ENCODE measurements at places on chromosomes 2 and 18.

DNA sequence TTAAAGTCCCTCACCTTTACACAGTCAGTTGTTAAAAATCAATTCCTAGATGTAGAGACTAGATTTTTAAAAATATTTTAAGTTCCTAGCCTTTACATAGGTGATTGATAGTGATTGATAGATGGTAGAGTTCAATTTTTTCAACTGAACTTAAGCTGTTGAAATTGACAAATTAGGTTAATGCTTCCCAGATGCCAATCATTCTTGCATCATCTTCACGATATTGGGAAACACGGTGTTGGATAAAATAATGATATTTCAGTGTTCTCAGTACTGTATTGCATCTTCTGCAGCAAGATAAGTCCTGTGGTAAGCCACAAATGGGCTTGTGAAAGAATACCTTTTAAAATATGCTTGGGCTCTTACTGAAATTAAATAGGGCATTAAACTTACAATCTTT, 667.6 kb downstream of the STK39 start:
- DNase-seq, result no peak

GRCh38 chr2:48315896-48316194, 214.1 kb upstream of the STON1 start:
- no peak for DNase-seq

DNA sequence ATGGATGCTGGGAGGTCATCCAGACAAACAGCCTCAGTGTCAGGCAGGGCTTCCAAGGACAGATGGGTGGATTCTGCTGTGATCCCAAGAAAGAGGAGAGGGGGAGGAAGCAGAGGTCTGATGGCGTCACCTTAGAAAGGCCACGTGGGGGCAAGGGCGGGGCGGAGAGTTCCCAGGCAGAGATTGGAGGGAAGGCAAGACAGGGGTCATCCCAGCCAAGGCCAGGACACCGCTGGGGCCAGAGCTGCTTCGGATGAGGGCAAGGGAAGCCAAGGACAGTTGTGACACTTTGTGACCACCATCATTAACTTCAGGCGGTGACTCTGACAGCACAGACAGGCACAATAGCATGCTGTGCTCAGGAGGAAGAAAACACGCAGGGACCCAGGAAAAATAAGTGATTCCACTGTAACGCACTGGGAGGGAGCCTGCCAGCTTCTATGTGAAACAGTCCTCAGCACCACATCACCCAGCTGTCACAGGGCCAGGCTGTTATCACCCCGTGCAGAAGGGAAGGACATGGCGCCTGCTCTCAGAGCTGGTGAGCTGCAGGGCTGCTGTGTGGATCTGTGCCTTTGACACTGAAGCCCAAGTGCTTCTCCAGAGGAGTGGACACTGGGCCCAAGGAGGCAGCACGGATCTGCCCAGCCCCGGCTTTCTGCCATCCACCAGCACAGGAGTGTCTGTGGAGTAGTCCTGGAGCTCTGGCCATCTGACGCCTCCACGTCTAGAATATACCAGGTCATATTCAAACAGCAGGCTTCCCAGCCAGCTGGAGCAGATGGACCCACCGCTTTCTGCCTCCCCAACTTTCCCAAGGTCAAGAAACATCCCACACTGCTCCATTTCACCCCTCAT, 204.1 kb downstream of the NDUFA10 start:
- no peak for DNase-seq

GRCh38 chr18:62486290-62486964, 36.4 kb upstream of the ZCCHC2 start:
- DNase-seq, result no peak

DNA sequence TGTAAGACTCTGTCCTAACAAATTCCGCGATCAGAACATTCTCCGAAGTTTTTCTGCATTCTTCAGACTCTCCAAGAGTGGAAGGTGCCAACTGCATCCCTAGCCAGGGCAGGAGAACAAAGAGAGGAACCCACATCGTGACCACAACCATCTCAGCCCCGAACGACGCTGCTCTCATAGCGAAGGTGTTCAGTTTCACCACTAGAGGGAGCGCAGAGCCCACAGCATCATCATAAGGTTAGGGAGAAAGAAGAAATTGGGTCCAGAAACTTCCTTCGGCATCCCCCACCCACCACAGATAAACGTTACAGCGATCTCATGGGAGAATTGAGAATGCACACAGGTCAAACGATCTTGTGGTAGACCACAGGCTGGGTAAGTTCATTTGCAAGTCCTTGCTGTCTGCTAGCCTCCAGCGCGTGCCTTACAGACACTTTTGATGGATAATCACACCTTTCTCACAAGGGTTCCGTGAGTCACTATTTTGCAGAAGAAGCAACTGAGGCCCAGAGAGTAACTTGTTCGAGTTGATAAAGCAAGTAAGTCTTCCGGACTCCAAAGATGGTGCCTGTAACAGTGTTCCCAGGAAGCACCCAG, 53.7 kb upstream of the ARL4C start:
- no peak for DNase-seq

GRCh38 chr2:215722986-215723630, 287.2 kb upstream of the FN1 start:
- DNase-seq, result no peak

DNA sequence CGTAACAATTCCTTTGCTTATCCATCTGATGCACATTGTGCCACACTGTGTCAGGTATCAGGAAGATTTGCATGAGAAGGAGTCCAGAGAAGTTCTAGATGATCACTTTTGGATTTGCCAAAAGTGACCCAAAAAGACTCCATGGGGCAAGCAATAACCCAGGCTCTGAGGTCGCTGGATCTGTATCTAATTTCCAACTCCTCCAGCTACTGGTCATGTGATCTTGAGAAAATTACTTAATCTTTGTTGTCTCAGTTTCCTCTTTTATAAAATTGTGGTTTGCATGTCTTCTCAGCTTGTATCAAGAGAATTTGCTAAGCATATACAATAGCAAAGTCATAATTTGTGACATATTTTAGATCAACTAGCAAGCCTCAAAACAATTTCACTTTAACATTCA, 61.3 kb upstream of the ITGA4 start:
- DNase-seq, result no peak

DNA sequence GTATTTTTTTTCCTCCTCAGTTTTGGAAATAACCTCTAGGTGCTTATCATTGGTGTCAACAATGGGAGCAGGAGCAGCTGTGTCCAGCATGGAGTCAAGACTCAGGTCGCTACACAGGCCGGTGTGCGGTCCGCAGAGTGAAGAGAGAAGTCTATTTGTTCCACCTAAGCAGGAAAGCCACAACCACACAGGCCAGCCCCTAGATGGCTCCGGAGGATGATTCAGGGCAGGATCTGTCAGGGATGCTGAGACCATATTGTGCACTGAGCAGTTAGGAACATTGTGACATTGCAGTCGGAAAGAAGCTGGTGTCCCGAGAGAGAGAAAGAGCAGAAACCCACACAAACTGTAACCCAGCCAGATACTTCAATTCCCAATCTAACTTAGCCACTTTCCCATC, 136.9 kb downstream of the GAREM1 start:
- no peak for DNase-seq

DNA sequence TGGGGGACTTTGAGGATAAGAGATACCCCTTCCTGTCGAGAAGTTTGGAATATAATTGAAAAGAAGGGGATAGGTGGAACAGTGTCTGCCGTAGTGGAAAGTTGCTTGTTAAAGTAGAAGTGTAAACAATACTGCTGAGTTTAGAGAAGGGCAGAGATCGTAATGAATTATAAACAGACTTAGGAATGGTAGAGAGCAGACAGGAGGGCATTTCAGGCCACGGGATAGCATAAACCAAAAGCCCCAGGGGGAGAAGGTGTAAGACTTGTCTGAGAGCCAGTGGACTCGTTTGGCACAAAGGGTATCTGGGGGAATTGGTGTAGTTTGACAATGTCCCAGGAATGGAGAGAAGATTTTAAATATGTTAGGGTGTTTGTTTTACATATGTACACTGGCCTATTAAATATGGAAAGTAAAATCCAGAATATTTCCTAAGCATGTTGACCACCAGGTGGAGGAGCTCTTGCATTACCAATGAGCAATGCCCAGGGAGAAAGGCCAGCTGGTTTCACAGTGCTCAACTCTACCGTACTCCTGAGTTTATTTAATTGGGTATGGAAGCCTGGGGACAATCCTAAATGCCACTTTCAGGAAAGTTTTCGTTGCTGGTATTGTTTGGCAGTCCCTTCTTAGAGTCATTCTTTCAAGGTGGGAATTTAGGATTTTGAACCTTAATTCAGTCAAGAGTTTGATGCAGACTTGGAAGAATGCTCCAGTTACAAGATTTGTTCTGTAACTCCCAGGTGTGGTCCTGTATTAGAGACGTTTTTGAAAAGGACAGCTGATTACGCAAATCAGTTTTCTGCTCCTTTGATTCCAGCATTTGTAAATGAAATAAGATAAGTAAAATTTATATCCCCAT, 7.5 kb downstream of the COPS8 start:
- no peak for DNase-seq

GRCh38 chr2:54810246-54810645, 86.8 kb downstream of the EML6 start:
- DNase-seq, result no peak

GRCh38 chr2:67283641-67284040, 113.5 kb upstream of the ETAA1 start:
- DNase-seq, result no peak

GRCh38 chr2:210445116-210445707, 31.3 kb downstream of the LANCL1 start:
- DNase-seq, result no peak

DNA sequence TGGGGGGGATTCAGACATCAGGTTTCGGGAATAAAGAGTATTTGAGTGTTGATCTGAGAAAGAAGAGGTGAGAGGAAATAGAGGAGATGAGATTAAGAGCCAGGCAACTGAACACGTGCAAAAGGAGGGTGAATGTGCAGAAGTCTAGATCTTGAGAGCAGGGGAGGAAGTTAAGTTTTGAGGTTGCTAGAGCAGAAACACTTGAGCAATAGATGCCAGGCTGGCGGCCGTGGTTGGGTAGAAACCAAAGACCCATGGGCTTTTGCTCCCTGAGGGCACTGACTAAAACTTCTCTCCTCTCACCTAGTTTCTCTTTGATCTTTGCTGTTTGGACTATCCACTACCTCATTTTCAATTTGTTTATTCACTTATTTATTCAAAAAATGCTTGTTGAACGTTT, 116.0 kb downstream of the CDC42EP3 start:
- DNase-seq, result no peak

- no peak for DNase-seq
These were observed 1671.8 kb upstream of the DDX18 start for GRCh38 chr2:116142644-116143227.

GRCh38 chr18:6757931-6758330, 28.4 kb downstream of the ARHGAP28 start:
- no peak for DNase-seq

- DNase-seq, result no peak
These were observed 193.8 kb downstream of the LRRTM4 start for GRCh38 chr2:77328134-77328931.

GRCh38 chr2:221554769-221555493, 17.2 kb downstream of the EPHA4 start:
- no peak for DNase-seq

All from cerebellar nuclear complex (tissue), 1 donor.